ENCODE measurements at places on chromosomes 1 and 21. TPM values are rescaled to one million over a fixed set of nuclear protein-coding genes. Genes with fewer than 3 reads are reported as not detected.

CRB1 gene
- 0.25 TPM for total RNA-seq

KCNA10 gene
- not detected for total RNA-seq

TMEM269 gene
- 1.1 TPM for total RNA-seq

CDC14A gene
- total RNA-seq, result 174 TPM

EFNA3 gene
- 0.47 TPM for total RNA-seq

RORC gene
- 3.7 TPM for total RNA-seq

TNFRSF4 gene
- 27.6 TPM for total RNA-seq

PLA2G2D gene
- not detected for total RNA-seq
